ENCODE measurements at places on chromosomes 3 and 15. TPM values are rescaled to one million over a fixed set of nuclear protein-coding genes. Genes with fewer than 3 reads are reported as not detected.

The MESP2 gene
- not detected for polyA plus RNA-seq

DNA sequence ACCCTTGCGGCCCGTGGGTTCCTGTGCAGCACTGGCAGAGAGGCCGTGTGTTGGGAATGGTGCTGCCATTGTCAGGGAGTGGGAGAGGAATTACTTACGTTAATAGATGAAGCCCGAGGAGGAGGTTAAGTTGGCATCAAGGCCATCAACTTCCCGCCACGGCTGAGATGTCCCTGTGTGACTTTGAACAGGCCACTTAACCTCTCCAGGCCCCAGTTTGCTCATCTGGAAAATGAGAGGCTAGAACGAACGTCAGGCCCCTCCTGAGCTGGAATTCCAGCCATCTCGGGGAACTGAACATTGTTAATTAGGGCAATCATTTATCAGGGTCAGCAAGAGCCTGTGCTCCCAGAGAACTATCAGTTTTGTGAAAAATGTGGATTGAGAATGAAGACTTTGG, 91.4 kb upstream of the MYZAP start:
- DNase-seq, result no peak

- no peak for DNase-seq
These were observed 75.2 kb upstream of the C3orf80 start for GRCh38 chr3:160150066-160150465.

The BUB1B gene
- polyA plus RNA-seq, result 54.5 TPM

GRCh38 chr3:56557831-56558170, 826 bp downstream of the CCDC66 start:
- DNase-seq, result no peak

The COL6A5 gene
- 4.3 TPM for polyA plus RNA-seq

The GCNT3 gene
- polyA plus RNA-seq, result 1.0 TPM

DNA sequence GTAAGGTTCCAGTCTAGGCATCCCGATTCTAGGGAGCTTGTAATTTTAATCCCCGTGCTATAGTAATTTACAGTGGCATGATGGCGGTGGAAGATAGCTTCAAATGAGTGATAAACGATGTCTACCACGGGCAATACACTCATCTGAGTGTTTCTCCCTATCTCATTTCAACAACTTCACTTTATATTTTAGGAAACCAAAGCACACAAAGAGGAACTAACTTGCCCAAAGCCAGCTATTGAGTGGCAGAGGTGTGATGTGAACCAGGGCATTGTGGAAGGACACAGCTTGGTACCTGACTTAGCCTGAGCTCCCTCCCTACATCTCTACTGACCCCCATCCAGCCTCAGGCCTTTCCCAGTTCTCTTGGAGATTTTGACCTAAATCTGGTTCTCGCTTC, 16.9 kb upstream of the FILIP1L start:
- no peak for DNase-seq

DNA sequence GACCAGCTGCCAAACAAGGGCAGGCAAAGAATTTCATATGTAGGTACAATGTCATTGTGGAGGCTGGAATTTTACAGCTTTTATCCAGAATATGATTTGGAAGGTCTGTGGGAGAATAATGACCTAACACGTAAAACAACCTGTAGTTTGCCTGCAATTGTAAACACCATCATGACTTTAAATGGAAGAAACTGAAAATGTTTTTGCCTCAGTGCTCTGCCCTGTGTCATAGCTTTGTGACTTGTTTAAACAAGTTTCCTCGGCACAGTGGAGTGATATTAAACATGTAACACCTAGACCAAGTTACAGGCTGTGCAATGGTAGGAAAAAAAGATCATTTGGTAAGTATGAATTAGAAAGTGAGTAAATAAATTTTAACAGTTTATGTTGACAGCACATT, 171.6 kb upstream of the MBNL1 start:
- DNase-seq, result no peak

The TNFAIP8L3 gene
- 3.0 TPM for polyA plus RNA-seq

The P2RY1 gene
- 15.1 TPM for polyA plus RNA-seq
